ENCODE measurements at places on chromosomes 4 and X.

GRCh38 chr4:183396227-183396637 is 48.2 kb upstream of the CDKN2AIP start:
- no peak for DNase-seq

- DNase-seq = no peak
These were observed 21.1 kb downstream of the PPP2R2C start for GRCh38 chr4:6451309-6451708.

DNA sequence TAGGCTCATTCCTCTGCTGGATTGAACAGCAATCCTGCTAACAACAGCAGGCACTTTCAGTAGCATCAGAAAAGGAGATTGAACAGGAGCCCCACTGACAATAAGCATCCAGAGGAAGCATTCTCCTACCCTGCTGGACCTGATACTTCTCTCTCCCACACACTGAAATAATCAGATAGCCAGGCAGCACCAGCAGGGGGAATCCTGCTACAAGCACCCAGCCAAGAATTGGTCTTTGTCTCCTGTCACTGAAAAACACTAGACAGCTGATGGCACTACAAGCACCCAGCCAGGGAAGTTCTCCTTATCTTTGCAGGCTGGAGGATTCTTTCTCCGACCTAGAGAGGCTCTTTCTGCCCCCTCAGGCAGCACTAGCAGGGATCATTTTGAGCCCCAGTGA is 444.3 kb upstream of the GRIA3 start:
- DNase-seq = no peak

DNA sequence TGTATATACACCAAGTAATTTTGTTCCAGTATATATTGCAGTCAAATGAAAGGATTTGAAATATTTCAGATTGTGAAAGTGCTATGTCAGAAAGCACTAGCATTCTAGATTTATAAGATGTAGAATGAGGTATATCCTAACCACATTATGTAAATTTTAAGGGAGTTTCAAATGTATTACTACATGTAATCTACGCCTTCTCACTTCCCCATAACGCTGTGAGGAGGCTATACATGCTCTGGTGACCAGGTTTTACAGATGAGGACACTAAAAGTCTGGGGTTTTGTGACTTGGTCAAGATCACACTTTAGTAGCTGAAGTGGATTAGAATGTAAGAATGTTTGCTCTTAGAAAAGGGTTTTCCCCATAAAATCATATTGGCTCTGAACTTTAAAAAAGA is 8.1 kb downstream of the ENPEP start:
- DNase-seq = no peak

DNA sequence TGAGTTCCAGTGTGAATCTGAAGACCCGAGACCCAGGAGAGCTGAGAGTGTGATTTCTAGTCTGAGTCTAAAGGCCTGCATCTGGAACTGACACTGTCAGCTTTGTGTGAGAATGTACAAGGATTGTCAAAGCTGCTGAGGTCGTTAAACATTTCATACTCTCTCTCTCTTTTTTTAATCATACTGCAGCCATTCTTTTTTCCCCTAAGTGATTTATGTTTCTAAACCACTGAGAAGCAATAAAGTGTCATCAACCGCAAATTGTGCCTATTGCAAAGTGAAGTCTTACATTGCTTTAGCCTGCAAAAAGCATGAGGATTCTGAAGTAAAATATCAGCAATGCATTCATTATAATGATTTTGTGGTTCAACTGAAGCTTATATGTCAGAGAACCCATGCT is 106.0 kb downstream of the ASMT start:
- DNase-seq = no peak

DNA sequence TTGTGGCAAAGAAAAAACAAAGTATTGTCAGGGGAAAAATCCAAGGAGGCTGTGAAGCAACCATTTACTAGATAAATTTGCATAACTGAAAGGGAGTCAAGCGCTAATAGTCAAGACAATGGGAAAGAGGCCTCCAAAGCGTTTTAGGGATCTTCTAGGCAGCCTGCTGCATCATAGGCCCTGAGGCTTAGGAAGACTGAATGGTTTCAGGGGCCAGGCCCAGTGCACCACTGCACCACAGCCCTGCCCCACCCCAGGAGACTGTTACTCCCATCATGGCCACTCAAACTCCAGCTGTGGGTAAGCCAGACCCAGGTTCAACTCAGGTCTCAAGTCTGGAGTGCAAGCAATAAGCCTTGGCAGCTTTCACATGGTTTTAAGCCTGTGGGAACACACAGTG is 362.9 kb downstream of the SH3BGRL start:
- no peak for DNase-seq

- DNase-seq = no peak
These were observed 15.3 kb upstream of the UBA1 start for GRCh38 chrX:47178337-47178736.

DNA sequence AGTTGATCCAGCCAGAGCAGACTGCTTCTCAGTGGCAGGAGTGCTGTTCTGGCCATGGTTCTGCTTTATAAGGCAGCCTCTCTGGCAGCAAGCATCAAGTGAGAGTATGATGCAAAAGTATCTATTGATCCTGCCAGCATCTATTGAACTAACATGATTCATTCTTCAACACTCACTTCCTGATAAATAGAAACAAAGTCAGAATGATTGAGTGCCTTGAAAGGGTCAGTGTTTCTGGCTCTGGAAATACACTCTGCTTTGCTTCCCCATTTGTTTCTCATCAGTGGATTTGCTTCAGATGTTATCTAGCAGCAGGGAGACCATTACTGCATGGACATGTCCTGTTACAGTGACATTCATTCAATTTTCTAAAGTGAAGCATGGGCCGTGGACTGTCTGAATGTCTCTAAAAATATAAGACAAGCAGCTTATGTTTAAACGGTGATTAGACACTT is 66.2 kb upstream of the FRAS1 start:
- DNase-seq = no peak

DNA sequence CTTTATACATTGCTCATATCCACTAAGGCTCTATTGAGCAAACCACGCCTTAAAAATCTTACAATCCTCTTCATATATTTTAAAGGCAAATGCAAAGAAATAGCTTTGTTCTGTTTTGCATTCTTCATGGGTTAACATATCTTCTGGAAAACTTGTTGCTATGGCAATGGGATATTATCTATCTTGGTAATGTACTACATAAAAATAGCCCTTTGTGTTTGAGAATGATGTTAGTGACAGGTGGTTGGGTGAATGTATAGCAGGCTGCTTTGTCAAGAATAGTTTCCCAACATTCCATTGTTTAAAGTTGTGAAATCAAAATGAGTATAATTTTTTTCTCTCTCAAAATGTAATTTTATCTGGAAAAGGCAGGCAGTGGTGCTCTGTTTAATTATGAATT is 16.8 kb downstream of the REPS2 start:
- DNase-seq = no peak

- DNase-seq = no peak
These were observed 47.0 kb downstream of the NUDT9 start for GRCh38 chr4:87469390-87469789.

GRCh38 chrX:119684916-119685224 is 8.1 kb downstream of the SEPTIN6 start:
- DNase-seq = no peak

DNA sequence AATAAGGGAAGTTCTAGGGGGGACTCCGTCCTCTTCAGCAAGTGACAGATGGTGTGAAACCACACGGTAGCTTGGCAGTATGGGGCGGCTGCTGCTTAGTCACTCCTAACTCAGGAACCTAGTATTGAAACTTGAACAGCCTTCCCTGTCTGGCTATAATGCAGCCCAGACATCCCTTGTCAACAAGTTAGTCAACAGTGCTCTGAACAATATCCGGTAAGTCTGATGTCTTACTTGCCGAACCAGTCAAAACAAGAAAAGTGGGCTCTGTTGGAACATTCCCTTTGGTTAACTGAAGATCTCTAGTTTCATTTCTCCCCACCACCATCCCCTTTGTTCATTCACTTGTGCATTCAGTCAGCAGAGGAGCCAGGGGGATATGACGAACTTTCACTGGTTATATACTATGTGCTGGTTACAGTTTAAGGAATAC is 18.7 kb upstream of the CXCL13 start:
- DNase-seq = no peak

DNA sequence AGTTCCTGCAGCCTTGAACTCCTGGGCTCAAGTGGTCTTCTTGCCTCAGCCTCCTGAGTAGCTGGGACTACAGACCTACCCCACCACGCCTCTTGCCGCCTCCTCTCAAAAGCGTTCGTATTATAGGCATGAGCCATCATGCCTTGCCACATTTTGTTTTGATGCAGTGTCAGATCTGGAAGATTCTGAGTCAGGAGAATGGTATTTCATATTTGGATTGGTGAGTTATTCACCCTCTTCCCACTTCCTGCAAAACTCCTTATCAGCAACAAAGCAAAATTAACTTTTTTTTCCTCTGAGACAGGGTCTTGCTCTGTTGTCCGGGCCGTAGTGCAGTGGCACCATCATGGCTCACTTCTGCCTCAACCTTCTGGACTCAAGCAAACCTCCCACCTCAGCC is 29.6 kb downstream of the REST start:
- no peak for DNase-seq

GRCh38 chrX:53072418-53073114 is 9.6 kb upstream of the TSPYL2 start:
- no peak for DNase-seq

GRCh38 chr4:83646538-83647239 is 110.8 kb downstream of the GPAT3 start:
- no peak for DNase-seq

DNA sequence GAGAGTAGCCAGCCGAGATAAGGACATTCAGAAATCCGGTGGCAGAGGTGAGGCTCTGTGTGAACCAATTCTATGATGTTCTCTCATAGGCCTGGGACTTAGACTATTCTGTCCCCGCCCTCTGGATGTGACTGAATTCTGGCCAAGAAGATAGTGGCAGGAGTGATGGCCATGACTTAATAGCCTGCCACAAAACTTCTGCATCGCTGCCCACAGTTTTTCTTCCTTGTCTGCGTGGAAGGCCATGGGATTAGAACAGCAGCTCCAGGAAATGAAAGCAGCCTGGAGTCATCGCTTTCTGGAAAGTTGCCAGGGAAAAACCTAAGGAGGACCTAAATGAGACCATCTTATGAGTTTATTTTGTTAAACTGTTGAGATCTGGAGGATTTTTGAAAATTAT is 134.7 kb downstream of the F11 start:
- no peak for DNase-seq

GRCh38 chr4:55733932-55734331 is 85.7 kb upstream of the EXOC1L start:
- DNase-seq = no peak

DNA sequence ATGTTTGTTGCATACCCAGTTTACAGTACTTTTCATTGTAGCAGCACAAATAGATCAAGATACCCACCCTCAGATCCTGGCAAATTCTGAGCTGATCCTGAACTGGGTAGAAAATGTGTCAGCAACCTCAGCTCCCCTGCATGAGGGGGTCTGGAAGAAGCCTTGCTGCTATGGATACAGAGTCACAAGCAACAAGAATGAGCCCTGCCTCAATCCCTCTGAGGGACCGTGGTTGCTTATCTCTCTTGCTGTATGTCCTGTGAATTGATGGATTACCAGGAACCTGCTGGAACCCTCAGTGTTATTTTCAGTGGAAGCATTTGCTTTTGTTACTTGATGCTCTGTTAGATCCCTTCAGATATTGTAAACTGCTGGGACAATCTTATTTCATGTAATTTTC is 331.0 kb downstream of the STIM2 start:
- no peak for DNase-seq

DNA sequence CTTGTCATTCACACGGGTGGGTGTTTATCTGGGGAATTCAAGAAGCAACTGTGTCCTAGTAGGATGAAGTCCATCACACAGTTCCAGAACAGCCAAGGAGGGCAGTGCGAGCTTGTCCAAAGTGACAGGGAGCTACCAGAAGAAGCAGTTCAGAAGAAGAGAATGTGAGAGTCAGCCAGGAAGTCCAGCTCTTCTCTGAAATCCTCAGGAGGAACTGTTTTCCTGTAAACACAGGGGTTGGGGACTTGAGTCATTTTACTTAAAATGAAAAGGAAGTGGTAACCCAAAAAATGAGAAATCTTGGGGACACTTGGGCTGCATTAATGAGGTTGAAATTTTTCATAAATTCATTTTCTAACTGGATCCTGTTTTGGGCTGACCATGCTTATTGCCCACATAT is 8.2 kb upstream of the TLR10 start:
- no peak for DNase-seq

DNA sequence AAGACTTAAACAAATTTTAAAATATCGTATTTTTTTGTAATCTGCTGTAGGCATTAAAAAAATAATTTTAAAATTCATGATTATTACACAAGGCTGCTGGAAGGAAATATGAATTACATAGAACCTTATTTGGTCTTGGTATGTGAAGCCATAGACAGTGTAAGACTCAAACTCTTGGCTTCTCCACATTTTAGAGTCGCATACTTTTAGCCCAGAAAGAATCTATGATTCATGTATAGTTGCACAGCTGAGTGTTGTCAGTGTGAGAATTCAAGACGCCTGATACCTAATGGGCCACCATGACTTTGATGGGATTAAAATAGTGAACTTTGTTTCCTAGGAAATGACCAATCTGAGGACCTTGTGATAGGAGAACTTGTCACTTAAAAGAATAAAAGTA is 1.4 kb downstream of the INTU start:
- no peak for DNase-seq

GRCh38 chr4:179007755-179008154 is 1565.5 kb upstream of the AGA start:
- DNase-seq = no peak

- DNase-seq = no peak
These were observed 25.5 kb downstream of the PHEX start for GRCh38 chrX:22057667-22058066.

DNA sequence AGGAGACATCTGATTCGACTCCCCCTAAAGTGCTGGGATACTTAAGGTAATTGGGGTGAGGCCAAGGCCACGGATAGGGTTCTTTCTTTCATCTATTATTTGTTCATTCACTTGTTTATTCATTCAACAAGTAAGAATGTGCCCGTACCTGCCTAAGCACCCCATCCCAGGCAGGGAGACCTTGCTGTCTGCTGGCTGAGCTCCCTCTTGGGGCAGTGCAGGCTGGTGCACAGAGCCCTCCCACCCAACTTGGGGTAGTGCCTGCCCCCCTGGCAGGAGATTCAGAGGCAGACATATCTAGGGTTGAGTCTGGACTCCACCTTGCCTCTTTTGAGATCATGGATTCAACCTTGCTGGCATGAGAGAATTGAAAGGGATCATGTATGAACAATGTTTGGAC is 95.7 kb downstream of the DRD5 start:
- DNase-seq = no peak

DNA sequence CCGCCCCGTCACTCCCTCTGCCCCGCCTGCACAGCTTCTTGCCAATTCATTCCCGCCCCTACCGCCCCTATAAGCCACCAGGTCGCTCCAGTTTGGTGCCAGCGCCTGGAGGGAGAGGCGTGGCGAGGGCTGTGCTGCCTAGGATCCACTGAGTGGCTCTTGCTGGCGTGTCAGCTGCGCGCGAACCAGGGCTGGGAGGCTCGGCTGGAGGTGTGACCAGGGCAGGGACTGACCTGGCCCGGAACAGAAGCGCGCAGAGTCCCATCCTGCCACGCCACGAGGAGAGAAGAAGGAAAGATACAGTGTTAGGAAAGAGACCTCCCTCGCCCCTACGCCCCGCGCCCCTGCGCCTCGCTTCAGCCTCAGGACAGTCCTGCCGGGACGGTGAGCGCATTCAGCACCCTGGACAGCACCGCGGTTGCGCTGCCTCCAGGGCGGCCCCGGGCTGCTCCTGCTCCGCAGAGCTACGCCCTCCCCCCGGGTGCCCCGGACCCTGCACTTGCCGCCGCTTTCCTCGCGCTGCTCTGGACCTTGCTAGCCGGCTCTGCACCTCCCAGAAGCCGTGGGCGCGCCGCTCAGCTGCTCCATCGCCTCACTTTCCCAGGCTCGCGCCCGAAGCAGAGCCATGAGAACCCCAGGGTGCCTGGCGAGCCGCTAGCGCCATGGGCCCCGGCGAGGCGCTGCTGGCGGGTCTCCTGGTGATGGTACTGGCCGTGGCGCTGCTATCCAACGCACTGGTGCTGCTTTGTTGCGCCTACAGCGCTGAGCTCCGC is at the start of gene GPR78:
GPR78 (plus strand) TSS at position 72 of the 773 bp plus-strand sequence; CDS start at position 663, 591 bp downstream.
- no peak for DNase-seq

Data from stimulated activated CD8-positive, alpha-beta memory T cell treated with anti-CD3 and anti-CD28 coated beads, Interleukin-4, amount 100 ng/mL, for 4 hours (primary cell).